ENCODE measurements at places on chromosomes 6 and 20. TPM values are rescaled to one million over a fixed set of nuclear protein-coding genes. Genes with fewer than 3 reads are reported as not detected.

DNA sequence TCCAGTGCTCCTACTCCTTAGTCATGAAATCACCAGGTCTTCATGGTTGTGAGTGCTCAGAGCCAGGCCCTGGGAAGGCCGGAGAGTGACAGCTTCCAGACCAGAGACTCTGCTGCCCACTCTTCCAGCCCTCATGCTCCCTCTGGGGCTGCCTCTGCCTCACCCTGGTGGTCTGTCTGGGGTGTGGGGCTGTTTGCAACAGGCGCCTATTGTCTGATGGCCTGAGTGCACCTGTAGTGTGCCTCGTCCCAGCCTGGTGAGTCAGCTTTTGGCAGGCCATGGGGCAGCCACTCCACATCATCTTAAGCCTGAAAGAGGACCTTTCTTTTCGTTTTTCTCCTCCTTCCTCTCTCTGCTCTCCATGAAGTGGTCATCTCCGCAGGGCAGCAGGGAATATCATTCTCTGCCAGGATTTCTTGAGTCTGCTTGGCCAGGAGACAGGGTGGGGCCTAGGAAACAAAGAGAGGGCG is 173.8 kb downstream of the VEGFA start:
- DNase-seq = no peak

GRCh38 chr6:111609827-111610526 is 4.3 kb upstream of the TRAF3IP2 start:
- no peak for DNase-seq

DNA sequence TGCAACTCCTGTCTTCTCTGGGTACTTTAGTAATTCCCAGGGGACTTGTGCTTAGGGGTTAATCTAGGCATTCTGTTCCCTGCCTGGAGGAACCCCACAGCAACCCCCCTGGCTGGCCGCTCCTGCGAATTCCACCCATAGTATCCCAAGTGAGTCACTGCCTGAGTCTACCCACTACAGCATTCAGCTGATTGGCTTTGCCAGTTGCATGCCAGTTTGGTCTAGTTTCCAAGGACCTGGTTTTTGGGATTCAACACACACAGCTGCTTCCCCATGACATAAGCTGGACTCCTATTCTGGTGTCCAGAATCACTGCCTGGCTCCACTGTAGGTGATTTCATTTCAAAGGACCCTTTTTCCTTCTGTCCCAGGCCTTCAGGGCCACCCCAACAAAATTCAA is 40.3 kb downstream of the PLCG1 start:
- DNase-seq = no peak

GRCh38 chr6:53119349-53119748 is 29.3 kb downstream of the GCM1 start:
- no peak for DNase-seq

Gene PDE7B
- 0.12 TPM for total RNA-seq

Gene CGA
- not detected for total RNA-seq

DNA sequence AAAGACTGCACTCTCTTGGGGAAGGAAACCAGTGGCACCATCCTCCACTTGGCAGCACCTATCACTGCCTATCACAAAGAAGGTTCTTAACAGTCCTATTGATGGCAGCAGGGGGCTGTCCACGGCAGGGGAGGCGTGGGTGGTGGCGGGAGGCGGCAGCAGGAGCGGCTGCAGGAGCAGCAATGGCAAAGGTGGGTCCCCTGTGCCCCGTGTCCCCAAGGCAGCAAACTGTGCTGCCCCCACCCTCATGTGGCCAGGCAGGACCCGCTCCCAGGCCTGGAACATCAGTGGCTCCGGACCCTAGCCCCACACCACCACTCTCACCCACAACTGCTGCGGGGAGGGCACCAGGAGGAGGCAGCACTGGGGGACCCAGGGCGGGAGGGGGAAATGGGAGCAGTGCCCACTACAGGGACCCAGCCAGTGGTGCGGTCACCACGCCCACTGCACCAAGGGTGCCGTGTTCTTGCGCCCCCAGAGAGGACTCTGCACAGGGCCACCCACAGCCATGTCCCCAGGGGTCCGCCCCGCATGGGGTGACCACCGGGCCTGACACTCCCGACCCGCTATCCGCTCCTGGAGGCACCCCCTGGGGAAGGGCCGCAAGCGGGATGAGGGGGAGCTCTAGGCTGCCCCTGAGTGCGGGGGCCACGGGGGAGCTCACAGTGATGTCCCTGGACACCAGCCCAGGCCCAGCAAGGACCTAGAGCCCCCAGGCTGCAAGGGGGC is 54.6 kb downstream of the GMDS start:
- no peak for DNase-seq

- DNase-seq = no peak
Observed at GRCh38 chr6:134529921-134530320, 212.0 kb upstream of the SGK1 start.

GRCh38 chr6:137731600-137731959 is 135.5 kb upstream of the TNFAIP3 start:
- DNase-seq = no peak

DNA sequence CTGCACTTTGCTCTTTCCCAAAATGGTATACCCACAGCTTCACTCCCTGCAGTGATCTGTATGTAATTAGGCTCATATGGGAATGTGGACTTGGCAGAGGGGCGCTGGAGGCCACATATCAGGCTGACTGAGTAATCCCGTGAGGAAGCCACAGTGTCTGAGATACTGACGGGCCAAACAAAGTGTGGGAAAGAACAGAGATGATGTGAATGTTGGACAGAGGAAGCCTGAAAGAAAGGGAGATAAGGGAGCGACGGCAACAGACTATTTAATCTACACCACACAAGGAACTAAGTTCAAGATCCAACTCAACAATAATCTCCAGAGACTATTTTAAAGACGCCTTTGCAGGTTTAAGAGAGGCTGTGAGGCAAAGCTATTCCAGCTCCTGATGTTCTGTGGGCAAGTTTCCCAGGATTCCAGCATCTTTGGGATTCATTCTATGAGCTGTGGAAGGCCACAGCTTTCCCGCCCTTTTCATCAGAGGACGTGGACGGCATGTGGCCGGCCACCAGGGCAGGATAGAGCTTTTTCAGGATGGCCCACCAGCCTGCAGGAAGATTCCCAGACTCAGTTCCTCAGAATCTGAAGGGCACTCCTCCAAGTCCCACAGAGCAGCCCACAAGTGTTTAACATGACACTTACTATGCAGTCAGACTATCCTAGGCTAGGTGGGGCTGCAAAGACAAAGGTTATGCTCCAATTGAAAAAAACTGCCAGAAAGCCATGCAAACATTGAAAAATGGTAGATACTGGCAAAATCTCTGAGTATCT is 237.5 kb downstream of the ATXN1 start:
- DNase-seq = no peak

DNA sequence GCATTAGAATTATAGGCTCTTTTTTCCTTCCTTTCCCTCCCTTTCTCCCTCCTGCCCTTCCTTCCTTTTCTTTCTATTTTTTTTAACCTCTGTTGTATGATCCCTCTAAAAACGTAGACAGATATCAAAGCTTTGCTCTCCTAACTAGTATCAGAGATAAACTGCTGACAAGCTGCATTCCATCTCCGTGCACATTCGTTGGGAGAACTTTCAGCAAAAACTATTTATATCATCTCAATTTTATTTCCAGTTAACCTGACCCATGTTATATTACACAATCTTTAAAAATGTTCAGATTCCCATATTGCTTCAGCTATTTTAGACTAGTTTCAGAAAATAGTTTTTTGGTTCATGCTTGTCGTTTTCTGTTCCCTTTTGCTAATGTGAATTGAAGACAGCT is 47.3 kb downstream of the RNF217 start:
- no peak for DNase-seq

Gene FNDC1
- not detected for total RNA-seq

Gene SLC22A23
- 3.3 TPM for total RNA-seq

GRCh38 chr6:93036835-93037234 is 382.5 kb downstream of the EPHA7 start:
- DNase-seq = peak; percentile 43

DNA sequence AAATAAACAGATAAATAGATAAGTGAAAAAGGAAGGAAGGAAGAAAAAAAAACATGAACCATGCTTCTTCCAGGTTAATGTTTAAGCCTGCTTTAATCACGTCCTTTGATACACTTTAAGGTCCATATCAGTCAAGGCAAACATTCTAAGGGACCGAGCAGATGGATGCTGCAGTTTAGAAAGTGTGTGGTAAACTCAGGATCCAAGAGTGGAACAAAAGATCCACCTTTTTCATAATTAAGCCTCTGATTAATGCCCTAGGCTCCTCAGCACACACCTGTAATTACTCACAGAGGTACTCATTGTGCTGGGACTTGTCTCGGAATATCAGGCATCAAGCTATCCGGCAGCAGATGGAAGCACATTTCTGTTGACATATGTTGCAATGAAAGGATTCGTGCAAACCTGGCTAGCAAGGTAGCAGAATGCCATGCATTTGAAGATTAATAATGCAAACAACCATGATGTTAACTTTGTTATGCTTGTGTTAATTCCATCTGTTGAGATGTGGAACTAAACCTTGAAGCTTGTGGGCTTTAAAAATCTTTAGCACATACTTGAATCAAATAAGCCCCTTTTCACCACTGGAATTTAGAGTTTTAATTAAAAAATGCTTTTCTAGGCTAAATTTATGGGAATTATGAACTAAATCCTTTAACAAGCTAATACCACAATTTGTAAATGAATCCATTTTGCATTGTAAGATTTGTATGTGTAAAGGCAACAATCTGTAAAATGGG is 163.7 kb downstream of the RALGAPA2 start:
- no peak for DNase-seq

DNA sequence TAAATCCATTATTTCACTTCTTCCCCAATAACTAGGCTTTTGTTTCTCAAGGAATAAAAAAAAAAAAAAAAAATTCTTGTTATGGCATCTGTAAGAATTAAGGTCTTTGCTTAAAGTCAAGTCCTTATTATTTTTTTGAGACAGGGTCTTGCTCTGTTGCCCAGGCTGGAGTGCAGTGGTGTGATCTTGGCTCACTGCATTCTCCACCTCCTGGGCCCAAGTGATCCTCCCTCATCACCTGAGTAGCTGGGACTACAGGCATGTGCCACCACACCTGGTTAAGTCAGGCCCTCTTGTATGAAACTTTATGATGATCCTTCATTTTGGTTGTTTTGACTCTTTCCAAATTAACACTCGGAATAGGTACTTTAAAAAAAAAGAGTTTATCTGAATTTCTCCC is 17.3 kb downstream of the DSTN start:
- no peak for DNase-seq

Gene HELZ2
- 2.9 TPM for total RNA-seq

Gene TRAPPC3L
- total RNA-seq = not detected

- peak; percentile 71 for DNase-seq
Observed at GRCh38 chr6:166597711-166598440, 11.4 kb upstream of the RAMACL start.

DNA sequence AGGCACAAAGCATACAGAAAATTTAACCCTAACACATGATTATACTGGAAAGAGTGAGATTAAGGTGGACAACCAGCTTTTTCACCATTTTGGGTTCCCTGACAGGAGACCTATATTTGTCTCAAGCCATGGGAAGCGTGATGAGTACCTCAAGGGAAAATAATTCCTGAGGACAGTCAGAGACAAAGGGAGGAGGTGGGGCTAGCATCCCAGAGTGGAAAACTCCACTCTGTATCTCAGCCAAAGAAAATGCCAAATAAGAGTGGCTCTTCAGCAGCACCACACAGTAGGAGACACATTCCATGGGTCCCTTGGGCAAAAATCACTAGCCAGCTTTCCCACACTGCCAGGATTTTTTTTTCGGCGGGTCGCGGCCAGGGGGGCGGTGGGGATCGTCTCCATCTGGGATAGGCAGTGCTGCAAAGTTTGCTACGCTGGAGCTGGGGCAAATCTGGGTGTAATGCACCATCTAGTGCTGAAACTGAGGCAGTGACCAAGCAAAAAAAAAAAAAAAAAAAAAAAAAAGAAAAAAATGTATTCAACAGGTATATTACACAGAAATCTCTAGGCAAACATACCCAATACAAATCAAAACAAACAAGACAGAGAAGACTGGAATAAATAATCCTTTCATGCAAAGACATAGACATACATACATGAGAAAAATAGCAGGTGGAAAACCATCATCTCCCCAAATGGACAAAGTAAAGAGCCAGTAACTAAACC is 77.3 kb upstream of the SLC35F1 start:
- peak; percentile 84 for DNase-seq

Gene MLN
- not detected for total RNA-seq

DNA sequence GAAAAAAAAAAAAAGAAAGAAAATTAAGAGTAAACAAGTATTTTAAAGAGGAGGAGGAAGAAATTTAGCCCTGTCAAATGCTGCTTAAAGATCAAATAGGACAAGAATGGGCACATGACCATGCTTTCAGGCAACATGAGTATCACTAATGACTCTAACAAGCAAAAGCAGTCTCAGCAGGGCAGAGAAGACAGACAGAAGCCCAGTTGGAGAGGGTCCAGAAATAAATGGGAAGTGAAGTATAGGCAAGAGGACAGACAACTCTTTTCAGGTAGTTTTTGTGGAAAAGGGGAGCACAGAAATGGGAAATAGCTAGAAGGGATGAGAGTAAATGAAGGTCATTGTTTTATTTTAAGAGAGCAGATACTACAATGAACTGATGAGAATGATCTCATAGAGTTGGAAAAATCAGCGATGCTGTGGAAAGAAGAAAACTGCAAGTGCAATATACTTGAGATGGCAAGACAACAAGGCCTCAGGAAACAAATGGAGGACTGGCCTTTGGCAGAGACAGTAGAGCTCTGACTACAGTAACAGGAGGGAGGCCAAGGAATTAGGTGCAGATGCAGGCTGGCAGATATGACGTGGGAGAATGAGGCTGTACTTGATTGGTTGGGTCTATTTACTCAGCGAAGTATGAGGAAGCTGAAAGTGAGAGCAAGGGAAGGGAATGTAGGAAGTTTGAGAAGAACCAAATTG is 40.3 kb downstream of the KIF6 start:
- no peak for DNase-seq

Gene GTSF1L
- not detected for total RNA-seq

GRCh38 chr6:91149246-91149955 is 562.5 kb upstream of the MAP3K7 start:
- no peak for DNase-seq

Gene KIF25
- 1.2 TPM for total RNA-seq

GRCh38 chr20:14337400-14338171 is at the start of gene FLRT3:
FLRT3 (minus strand) TSS chr20:14337612; CDS start chr20:14327506, 10,106 bp downstream.
- peak; percentile 92 for DNase-seq

GRCh38 chr20:18258126-18258860 is 30.0 kb upstream of the ZNF133 start:
- peak; percentile 36 for DNase-seq
